ENCODE measurements at places on chromosomes 5 and 9.

DNA sequence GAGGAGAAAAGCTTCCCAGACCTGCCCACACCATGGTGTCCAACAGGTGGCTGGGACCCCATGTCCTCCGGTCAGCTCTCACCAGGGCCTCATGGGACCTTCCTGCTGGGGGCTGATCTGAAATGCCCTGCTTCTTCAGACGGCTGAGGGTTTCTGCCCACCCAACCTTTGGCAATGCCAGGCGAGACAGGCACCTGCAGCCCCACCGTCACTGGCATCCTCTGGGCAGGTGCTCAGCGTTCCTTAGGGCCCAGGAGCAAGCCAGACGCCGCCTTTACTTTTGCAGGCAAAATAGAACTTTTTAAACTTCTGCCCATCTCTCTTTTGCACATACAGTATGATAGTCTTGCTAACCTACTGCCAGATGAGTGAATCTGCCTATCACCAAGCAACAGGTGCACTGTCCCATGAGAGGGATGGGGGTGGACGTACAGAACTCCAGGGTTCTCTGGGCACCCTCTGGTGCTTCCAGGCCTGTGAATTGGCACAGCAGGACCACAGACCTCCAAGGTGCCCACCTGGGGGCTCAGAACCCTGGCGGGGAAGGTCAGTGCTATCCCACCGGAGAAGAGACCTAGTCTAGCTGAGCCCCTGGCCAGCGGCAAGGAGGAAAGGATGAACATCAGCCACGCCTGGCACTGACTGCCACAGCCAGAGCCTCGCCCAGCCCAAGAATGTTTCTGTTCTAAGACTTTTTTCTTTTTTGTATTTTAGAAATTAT lies 7.5 kb downstream of the OBP2B start:
- DNase-seq: no peak

- no peak for DNase-seq
Measured at GRCh38 chr9:28503573-28503972, 930.3 kb upstream of the C9orf72 start.

- no peak for DNase-seq
Measured at GRCh38 chr5:177365845-177366527, 8.3 kb downstream of the RGS14 start.

- no peak for DNase-seq
Measured at GRCh38 chr5:92922231-92922967, 658.6 kb downstream of the NR2F1-AS1 start.

- peak; percentile 82 for DNase-seq
Measured at GRCh38 chr5:106399391-106399790, 1271.3 kb downstream of the EFNA5 start.

GRCh38 chr5:58934629-58935097 lies 351.8 kb downstream of the RAB3C start:
- DNase-seq: no peak

DNA sequence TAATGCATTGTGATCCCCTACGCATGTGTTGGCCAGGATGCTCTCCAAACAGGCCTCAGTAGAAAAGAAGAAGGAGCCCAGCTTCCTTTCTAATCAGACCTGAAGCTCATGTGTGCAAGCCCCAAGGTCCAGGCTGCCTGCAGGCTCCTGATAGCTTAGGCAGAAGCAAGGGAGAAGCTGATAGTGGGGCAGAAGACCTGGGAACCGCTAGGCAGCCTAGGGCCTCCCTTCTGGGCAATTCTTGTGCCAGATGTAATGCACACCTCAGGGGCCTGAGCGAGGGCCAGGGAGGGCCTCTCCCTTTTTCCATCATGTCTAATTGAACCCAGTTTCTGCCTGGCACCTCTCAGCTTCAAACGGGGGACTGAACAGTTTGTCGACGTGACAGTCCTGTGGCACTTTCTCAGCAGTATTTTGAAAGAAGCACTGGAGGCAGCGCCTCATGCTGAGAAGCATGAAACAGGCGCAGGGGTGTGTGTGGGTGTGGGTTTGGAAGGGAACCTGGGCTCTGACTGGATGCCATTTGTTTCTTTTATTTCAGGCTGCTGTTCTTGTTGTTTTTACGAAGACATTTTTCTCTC lies 212.8 kb downstream of the PIK3R1 start:
- no peak for DNase-seq

GRCh38 chr9:72305102-72305546 lies 59.9 kb downstream of the ZFAND5 start:
- peak; percentile 64 for DNase-seq

DNA sequence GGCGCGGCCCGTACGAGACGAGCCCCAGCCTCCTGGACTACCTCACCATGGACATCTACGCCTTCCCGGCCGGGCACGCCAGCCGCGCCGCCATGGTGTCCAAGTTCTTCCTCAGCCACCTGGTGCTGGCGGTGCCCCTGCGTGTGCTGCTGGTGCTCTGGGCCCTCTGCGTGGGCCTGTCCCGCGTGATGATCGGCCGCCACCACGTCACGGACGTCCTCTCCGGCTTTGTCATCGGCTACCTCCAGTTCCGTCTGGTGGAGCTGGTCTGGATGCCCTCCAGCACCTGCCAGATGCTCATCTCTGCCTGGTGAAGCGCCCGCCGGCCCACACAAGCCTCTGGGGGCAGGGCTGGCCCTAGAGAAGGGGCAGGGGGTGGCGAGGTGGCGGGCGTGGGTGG lies 18.5 kb downstream of the PLPP7 start:
- DNase-seq: no peak

GRCh38 chr9:101737165-101737704 lies 1.2 kb downstream of the GRIN3A start:
- no peak for DNase-seq

DNA sequence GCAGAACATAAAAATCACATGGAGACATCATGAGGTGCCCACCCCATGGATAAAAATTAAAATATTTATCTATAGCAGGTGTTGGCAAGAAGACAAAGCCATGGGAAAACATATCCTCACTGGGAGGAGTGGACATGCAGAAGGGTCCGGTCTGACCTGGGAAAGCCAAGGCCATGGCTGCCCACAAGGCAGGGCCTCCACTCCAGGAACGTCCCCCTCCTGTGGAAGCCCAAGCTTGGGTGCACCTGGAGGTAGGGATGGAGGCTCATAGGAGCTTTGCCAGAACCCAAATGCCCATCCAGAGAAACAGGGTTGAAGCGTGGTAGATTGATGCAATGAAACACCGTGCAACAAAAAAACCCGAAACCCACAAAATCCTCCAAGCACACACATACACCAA lies 81.4 kb upstream of the COL5A1 start:
- DNase-seq: no peak

DNA sequence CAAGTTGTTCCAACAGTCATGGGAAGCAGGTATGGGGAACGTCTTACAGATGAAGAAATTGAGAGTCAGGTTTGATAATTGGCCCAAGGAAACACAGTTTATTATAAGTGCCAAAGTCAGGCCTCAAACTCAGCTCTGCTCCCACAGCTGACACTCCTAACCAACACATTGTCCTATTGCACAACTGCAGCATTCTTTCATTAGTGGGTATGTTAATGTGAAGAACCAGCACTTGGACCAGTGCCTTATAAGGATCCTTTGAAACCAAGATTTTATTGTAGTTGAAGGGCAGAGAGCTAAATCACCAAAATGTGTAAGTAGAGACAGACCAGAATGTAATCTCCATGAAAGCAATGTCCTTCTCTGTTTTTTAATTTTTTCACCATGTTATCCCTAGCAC lies 56.1 kb downstream of the GRIA1 start:
- DNase-seq: peak; percentile 39

- peak; percentile 75 for DNase-seq
Measured at GRCh38 chr9:122099271-122099869, 6.3 kb upstream of the TTLL11 start.

- peak; percentile 73 for DNase-seq
Measured at GRCh38 chr5:71872311-71872864, 153.3 kb downstream of the CARTPT start.

DNA sequence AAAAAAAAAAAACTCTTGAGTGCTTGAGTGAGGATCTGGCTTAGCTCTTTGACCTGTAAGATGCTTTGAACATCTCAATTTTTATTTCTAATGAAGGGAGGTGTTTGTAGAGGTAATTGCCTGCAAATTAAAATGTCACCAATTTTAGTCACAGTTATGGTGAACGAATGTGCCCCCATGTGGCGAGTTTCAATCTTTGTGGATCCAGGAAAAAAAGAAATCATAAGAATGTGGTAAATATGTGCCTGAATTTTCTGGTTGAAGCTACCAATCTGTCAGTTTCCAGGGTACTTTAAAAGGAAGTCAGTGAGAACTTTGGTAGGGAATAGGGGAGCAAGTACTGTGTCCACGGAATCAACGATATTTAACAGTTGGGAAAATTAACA lies 1772.4 kb upstream of the CDH9 start:
- DNase-seq: no peak

GRCh38 chr5:36656556-36656955 lies 50.1 kb downstream of the SLC1A3 start:
- peak; percentile 78 for DNase-seq

DNA sequence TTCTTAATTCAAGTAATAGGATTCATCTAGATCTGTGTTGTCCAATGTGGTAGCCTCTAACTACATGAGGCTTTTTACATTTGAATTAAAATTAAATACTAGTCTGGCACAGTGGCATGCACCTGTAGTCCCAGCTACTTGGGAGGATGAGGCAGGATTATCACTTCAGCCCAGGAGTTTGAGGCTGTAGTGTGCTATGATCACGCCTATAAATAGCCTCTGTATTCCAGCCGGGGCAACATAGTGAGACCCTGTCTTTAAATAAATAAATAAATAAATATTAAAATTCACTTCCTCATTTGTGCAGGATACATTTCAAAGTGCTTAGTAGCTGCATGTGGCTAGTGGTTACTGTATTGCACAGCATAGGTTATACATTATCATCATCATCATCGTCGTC lies 91.8 kb downstream of the UBE2R2 start:
- DNase-seq: no peak

DNA sequence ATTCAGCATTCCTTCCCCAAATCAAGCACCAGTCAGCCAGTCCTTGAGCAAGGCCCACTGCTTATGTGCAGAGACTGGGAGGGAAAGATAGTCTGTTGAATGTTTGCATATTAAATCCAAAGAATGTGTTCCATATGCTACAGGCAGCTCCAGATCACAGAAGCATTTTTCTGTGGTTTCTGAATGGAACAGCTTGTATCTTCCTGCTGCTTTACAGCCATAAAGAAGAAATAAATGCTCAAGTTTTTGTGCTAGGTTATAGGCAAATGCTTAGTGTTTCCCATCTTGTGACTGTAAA lies 310.3 kb downstream of the TRIM36 start:
- DNase-seq: no peak

GRCh38 chr5:156434471-156434870 lies 107.5 kb downstream of the SGCD start:
- no peak for DNase-seq

DNA sequence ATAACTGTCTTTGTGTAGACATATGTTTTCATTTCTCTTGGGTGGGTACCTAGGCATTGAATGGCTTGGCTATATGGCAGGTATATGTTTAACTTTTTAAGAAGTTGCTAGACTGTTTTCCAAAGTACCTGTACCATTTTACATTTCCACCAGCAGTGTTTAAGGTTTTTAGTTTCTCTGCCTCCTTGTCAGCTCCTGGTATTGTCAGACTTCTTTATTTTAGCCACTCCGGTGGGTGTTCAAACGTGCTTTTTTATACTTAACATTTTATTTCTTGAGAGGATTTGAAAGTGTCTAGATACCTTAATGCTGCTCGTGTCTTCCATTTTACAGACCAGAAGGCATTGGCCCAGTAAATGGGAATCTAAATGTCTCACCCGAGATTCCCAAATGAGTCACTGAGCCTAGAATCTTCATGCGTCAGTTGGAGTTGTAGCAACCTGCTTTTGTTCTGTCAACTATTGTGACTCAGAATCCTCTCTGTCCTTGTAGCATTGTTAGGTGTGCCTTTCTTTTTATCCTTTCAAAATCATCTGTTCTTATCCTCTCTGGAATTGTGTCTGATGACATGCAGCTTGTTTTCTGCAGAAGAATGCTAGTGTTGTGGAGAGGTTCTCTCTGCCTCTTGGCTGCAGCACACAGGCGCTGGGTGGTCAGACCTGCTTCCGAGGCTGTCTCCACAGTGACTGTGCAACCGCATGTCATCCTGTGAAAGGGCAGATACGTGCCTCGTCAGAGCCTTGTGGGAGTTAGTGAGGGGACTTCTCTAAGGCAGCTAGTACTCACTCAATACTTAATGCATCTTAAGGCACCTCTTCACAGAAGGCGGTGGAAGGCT lies 291.8 kb downstream of the AOPEP start:
- peak; percentile 98 for DNase-seq

GRCh38 chr9:76598981-76599380 lies 140.0 kb downstream of the GCNT1 start:
- DNase-seq: no peak

- no peak for DNase-seq
Measured at GRCh38 chr9:88898039-88898720, 93.1 kb upstream of the S1PR3 start.

DNA sequence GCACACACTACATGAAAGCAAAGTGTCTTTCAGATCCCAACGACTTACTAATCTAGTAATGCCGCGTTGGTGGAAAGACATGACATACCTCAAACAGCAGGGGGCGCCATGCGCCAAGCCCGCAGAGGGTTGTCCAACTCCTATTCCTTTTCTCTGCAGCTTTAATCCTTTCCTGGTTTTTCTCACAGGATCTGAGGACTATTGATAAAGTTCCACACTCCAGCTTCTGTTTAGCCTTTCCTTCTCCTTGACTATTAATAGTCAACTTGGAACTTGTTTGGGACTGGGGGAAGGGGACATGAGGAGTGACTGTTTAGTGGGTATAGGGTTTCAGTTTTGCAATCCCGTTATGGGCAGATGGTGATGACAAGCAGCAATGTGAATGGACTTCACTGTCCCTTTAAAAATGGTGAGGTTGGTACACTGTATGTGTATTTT lies 62.9 kb downstream of the OTULIN start:
- peak; percentile 82 for DNase-seq

- DNase-seq: no peak
Measured at GRCh38 chr9:134836406-134836970, 44.1 kb upstream of the FCN2 start.

- DNase-seq: no peak
Measured at GRCh38 chr5:158814521-158814920, 285.2 kb downstream of the EBF1 start.

DNA sequence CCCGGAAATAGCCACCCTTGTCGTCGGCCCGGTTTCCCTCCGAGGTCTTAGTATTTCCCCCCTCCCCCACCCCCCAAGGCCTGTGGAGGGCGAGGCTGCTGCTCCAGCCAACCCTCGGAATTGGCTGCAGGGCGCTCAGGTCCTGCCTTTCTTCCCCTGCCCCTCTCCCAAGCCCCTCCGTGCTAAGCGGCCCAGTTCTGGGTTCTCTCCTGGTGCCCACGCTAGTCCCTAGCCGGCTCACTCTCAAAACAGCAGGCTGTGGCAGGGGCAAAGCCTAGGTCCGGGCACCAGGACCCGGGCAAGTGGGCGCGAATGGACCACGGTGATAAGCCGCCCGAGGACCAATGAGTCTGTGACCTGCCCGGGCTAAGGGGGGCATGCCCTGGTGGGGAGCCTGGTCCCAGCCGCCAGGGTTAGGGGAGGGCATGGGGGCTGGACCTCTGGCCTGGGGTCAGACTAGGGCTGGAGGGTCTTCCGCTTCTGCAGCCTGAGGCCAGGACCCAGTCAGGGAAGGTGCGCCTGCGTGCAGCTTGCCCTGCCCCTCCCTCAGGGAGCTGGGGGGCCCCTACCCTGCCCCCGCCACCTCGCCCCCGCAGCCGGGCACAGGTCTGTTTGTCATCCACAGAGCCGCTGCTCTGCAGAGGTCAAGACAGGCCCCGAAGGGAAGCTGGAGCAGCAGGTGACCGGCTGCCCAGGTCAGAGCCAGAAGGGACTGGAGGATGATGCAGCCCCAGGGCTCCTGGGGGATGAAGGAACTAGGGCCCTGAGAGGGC lies 5.0 kb upstream of the IRX4 start:
- peak; percentile 11 for DNase-seq

GRCh38 chr5:135743181-135743580 lies 91.3 kb upstream of the SLC25A48 start:
- DNase-seq: no peak

GRCh38 chr9:95488954-95489353 lies 27.8 kb downstream of the PTCH1 start:
- no peak for DNase-seq
